ENCODE measurements at places on chromosomes 12 and 14.

- DNase-seq = no peak
These were observed 8.0 kb upstream of the ITGA5 start for GRCh38 chr12:54427106-54427505.

DNA sequence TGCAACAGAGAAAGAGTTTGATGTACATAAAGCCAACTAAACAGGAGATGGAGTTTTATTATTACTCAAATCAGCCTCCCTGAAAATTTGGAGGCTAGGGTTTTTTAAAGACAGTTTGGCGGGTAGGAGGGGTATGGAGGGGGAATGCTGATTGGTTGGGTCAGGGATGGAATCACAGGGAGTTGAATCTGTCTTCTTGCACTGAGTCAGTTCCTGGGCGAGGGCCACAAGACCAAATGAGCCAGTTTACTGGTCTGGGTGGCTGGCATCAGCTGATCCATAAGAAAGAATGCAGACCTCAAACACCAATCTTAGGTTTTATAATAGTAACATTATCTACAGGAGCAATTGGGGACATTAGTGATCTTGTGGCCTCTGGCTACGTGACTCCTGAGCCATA is 64.9 kb downstream of the RIN3 start:
- DNase-seq = no peak

DNA sequence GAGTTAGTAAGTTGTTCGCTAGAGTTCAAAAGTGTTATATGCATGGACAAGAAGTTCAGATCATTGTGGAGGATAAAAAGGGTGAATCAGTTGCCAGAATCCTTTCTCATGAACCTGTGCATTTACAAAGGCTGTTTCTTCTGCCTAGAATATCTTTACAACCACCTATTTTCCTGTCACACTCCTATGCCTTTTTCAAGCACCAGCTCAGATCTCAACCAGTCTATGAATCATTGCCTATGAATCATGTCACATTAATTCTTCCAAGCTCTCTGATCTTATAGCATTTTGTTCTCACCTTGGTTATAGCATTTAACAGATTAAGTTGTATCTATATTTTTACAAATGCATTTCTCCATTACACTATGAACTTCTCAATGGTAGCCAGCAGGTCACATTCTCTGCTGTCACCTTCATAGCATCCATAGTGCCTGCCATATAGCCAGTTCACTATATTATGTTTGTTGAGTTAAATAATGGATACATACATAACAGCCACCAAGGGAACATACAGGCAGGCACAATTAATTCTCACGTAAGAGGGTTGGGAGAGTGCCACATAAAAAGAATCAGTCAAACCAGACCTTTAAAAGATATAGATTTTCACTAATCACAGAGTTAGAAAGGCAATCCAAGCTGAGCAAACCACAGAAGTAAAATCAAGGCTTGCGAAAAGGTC is 573.0 kb downstream of the FOXG1 start:
- no peak for DNase-seq

DNA sequence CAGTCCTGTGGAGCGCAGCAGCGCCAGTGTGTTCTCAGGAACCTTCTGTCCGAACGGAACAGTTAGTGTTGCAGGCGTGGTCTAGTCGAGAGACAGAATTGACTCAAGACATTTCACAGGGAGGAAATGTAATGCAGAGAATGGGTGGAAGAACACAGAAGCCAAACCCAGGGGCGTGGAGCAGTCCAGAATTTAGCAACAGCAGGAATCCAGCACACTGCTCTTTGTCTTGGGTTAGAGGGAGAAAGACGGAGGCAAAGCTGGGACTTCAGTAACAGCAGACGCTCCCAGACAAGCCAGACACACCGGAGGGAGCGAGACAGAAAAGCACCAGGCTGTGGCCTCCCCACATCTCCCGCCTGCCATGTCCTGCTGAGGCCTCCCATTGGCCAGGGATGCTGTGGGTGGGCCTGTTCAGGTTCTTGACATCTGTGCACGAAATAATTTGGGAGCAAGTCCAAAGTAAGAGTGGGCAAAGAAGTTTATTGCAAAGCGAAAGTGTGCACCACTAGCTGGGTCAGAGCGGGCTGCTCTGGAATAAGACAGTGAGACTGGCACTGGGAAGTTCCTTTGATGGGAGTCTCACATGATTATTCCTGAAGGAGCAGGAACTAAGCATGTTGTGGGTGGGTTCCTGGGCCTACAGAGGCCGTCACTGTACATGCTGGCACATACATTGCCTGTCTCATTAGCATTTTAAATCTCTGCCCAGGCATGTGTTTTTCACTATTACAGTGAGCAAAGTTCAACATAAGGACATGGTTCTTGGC is 339.3 kb upstream of the SFSWAP start:
- DNase-seq = no peak

DNA sequence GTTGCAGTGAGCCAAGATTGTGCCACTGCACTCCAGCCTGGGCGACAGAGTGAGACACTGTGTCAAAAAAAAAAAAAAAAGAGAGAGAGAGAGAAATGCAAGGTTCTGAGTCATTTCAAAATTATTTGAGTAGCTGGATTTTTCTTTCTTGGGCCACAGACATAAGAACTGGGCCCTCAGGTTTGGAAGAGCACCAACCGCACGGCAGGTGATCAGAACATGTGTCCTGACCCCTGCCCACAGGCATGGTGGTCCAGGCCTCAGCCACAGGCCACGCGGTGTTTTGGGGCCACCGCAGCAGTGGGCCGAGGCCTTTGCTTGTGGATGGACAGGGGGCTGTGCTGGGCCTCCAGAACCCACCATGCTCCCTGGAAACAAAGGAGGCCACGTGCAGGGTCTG is 126.7 kb downstream of the CALM1 start:
- no peak for DNase-seq

DNA sequence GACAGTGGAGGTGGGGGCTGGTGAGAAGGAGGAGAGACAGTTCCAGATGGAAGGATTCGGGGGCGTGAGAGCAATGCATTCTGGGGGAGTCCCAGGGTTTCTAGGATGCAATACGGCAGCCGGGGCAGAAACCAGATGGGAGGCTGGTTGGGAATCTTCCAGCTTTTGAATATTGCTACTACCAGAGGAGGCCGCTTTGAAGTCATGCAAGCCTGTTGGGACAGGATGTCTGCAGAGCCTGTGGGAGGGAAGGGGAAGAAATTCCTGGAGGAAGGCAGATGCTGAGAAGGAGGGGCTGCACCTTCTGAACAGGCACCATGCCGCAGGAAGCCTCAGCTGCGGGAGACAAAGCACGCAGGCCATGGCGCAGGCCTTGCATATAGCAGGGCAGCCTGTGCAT is 105.4 kb downstream of the APAF1 start:
- no peak for DNase-seq

DNA sequence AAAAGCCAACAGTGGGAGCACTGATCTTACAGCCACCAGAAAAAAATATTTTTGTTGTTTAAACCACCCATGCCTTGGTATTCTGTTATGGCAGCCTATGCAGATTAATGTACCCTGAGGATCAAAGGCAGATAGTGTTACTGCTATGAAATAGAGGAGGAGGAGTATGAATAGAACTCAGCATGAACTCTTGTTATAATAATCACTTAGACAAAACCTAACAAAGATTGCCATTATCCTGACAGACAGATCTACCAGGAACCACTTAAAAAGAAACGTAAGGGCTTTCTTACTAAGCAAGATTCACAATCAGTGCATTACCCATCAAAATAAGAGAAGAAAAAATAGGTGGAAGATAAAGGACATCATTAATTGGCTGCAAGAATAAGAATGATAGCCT is 558.3 kb downstream of the GALC start:
- no peak for DNase-seq

DNA sequence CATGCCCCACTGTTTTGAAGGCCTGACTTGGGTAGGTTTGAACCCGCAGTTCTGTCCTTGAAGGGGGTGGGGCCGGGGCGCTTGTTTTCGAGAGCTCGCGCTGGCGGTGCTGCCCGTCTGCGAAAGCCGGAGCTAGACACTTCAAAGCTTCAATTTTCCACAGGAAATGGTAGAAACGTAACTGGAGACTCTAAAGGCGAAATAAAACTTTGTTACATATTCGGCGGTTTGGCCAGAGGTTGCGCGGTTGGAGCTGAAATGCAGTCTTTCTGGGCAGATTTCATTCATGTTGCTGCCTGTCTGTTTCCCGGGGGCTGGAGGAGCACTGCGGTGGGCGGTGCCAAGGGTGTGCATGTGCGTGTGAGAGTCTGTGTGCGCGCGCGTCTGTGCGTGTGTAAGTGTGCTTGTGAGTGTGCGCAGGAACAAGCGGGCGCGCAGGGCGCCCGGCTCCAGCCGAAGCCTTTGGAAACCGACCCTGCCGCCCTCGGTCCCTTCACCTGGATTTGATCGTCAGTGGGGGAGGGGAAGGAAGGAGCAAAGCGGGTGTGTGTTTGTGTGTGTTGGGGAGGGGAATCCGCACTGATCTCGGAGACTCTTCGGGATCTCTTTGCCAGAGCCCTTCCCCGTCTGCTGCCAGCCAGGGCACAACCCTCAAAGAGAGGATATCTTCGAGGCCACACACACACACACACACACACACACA is 227.7 kb upstream of the CRY1 start:
- DNase-seq = no peak

DNA sequence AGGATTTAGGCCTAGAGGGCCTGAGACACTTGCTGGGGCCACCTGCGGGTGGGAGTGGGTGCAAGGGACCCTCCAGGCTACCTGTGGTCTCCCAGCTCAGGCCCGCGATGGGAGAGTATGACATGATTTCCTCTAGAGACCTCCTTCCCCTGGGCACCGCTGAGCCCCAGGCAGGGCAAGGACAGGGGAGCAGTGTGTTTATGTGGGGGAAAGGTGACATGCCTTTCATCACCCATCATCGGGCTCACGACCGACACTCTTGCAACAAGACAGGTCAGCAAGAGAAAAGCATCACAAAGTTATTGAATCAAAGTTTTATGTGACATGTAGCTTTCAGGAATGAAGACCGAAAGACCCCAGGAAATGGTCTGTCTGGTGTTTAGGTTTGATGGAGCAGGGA is 19.9 kb downstream of the SH2B3 start:
- no peak for DNase-seq

GRCh38 chr14:90388437-90388836 is 8.4 kb upstream of the CALM1 start:
- no peak for DNase-seq

DNA sequence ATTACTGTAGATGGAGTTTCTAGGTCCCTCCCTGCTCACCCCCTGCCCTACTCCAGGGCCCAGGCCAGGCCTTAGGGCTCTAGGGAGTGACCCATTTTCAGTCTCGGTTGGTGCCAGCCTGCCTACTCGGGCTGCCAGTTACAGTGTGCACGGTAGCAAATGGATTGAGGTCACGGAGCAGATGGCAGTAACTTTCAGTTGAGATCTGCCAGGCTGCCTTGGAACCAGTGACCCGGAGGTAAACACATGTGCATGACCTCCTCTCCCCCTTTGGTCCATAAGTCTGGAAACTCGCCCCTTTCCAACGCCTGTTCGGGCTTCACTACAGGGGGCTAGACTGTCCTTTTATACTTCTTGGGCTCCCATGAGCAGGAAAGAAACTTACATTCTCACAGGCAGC is 139.7 kb upstream of the TBX3 start:
- DNase-seq = no peak

GRCh38 chr14:30214461-30215090 is 286.9 kb upstream of the PRKD1 start:
- DNase-seq = peak; percentile 46
